BJ (cell line): ENCODE measurements at places on chromosomes 7 and 10. TPM values are rescaled to one million over a fixed set of nuclear protein-coding genes. Genes with fewer than 3 reads are reported as not detected.

Gene PLEKHS1
- not detected in 2 replicates for polyA plus RNA-seq

Gene VAX1
- 0.22 and 0.23 TPM in 2 replicates for polyA plus RNA-seq

Gene SFTPD
- not detected in 2 replicates for polyA plus RNA-seq

Gene ZNF467
- polyA plus RNA-seq = 0.92 and 1.6 TPM in 2 replicates

Gene GRID2IP
- polyA plus RNA-seq = not detected in 2 replicates

Gene HABP2
- polyA plus RNA-seq = 0.02 TPM in 1 of 2 replicates, not detected in the other

Gene DIP2C
- 6.7 and 9.3 TPM in 2 replicates for polyA plus RNA-seq

Gene LIPK
- not detected in 2 replicates for polyA plus RNA-seq

Gene ARMC10
- polyA plus RNA-seq = 13.2 and 29.7 TPM in 2 replicates

Gene TMEM236
- polyA plus RNA-seq = 0.02 and 0.04 TPM in 2 replicates

Gene RTKN2
- polyA plus RNA-seq = 1.5 and 3.1 TPM in 2 replicates

Gene PAPOLB
- polyA plus RNA-seq = 0.01 and 0.02 TPM in 2 replicates

Gene CYP3A4
- polyA plus RNA-seq = not detected in 2 replicates

Gene GPR37
- polyA plus RNA-seq = 0.25 and 0.33 TPM in 2 replicates
